ACHN (cell line): ENCODE measurements at places on chromosomes 4 and X.

- no peak for DNase-seq
Observed at GRCh38 chr4:77815636-77816035, 3.5 kb downstream of the CNOT6L start.

DNA sequence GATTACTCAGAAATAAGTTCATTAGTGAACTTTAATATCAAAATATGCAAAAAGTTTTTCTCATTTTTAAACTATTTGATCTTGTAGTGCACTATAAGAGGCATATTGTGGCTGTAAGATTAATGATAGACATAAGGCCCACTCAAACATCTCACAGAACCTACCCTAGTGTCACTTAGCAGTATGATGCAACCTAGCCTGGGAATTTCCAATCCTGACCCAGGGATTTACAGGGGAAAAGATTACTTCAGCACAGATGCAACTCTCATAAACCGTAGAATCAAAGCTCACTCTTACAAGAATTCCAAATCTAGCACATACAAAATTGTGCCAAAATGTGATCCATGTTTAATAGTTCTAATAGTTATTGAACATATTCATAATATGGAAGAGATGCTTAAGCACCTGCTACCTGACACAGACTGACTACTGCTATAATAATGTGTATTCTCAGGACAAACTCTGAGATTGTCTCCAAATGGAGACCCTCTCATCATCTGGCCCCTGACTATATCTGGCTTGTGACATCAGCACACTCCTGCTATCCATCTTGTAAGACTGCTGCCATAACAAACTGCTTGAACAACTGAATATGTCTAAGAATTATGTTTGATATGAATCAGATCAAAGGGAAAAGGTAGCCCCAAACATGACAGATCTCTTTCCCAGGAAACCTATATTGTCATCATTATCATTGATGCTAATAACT is 271.9 kb downstream of the PABPC4L start:
- DNase-seq, result no peak

GRCh38 chr4:62004881-62005280 is 804.8 kb downstream of the ADGRL3 start:
- no peak for DNase-seq

- DNase-seq, result no peak
Observed at GRCh38 chr4:101853691-101854090, 63.2 kb downstream of the BANK1 start.

DNA sequence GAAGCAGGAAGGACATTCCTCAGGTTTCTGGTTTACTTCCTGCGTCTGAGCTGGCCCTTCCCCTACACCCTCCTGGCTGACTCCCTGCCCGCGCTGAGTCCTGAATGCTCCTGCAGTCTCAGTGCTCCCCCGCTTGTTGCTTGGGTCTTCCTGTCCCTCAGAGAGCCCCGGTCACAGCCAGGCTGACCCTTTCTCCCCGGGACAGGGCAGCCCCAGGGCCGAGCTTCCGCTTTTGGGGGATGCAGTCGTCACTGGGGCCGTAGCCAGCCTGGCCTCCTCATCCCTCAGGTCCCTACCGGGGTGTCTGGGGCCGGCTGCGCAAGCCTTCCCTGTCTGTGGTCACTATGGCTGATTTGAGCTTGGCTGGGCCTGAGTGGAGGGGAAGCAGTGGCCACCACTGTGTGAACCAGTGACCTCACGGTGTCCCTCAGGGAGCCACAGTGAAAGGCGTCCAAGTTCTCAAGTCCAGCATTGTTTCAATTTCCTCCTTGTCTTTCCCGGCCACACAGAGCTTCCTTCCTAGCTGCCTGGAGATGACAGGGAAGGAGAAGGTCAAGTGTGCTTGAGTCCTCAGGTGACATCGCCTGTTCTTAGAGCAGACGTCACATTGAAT is 34.1 kb upstream of the ASMTL start:
- no peak for DNase-seq

- DNase-seq, result no peak
Observed at GRCh38 chr4:24700118-24700517, 95.3 kb upstream of the SOD3 start.

DNA sequence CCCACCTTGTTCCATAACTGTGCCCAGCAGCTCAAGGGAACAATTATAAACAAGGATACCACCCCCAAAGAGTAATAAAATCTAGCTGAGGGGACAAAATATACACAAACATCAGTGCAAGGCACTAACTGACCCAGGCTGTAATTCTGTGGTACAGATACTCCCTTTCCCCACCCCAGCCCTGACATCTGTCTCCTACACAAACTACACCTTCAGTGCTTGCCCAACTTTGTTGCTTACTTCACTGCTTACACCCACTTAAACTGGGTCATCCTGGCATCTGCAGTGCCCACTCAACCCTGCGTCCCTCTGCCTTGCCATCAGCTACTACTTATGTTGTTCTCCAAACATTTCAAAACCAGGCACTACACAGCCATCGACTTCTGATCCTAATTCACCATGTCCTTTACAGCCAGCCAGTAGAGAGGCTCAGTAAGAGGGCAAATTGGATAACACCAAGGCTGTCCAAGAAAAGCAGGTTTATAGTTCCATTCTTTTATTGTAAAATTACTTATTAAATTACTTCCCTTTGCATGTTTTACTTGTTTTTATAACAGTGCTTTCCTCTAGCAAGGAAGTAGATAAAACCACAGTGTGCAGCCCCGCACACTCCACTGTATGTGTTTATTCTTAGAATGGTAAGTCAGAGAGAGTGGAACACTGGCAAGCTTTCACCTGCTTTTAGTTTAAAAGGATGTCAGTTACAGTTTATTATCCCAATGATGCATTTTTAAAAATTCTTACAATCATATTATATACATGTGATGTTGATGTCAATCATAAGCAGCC is 149.6 kb downstream of the INPP4B start:
- DNase-seq, result no peak

- DNase-seq, result no peak
Observed at GRCh38 chrX:123425904-123426303, 241.8 kb downstream of the GRIA3 start.
